SJSA1 (cell line): ENCODE measurements at places on chromosomes 3 and 15.

GRCh38 chr3:16013568-16013967, 160.9 kb upstream of the GALNT15 start:
- no peak for DNase-seq

GRCh38 chr3:112653209-112653871, 12.4 kb upstream of the CCDC80 start:
- no peak for DNase-seq

DNA sequence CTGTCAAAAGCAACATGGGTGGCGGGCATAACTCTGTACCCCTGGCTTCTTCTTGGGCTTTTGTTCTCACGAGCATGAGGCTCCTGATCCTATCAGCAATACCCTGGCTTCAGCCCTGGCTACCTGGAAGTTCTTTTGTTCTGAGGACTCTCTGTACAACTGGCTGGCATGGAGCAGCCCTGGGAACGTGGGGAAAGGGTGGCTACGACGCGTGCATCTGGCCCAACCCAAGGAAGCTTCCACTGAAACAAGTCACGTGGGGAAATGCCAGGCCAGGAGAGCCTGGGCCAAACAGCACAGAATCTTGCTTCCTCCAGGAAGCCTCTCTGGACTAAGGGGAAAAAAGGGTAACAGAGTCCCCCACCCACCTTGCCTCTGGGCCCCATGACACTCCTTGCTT, 22.7 kb upstream of the ATP2B2 start:
- DNase-seq, result no peak

GRCh38 chr15:90419738-90420406, 31.8 kb downstream of the IQGAP1 start:
- DNase-seq, result peak; percentile 81

GRCh38 chr3:24734019-24734418, 239.4 kb upstream of the THRB start:
- DNase-seq, result no peak

DNA sequence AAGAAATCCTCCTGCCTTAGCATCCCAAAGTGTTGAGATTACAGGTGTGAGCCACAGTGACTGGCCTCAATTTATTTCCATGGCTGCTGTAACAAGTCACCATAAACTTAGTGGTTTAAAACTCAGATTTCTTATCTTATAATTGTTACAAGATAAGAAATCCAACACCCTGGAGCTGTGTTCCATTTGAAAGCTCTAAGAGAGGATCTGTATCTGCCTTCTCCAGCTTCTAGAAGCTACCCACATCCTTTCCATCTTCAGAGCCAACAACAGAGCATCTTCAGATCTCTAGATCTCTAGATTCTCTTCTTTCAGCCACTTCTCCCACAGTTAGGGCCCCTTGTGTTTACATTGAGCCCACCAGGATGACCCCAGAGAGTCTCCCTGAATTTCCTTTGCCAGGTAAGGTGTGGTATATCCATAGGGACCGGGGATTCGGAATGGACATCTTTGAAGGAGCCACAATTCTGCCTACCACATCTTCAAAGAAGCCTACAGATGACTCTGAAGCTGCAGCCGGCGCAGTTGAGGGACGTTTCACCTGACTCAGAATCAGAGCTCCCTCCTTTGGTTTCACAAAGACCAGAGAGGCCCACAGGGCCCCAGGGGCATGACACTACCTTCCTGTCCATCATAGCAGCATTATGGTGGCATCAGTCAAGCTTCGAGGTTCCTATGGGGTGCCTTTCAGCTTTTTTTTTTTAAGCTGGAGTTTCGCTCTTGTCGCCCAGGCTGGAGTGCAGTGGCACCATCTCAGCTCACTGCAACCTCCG, 87.0 kb upstream of the IGF1R start:
- DNase-seq, result no peak
